Nephron progenitor cell (in vitro differentiated cells): ENCODE measurements at places on chromosomes 2 and 18.

DNA sequence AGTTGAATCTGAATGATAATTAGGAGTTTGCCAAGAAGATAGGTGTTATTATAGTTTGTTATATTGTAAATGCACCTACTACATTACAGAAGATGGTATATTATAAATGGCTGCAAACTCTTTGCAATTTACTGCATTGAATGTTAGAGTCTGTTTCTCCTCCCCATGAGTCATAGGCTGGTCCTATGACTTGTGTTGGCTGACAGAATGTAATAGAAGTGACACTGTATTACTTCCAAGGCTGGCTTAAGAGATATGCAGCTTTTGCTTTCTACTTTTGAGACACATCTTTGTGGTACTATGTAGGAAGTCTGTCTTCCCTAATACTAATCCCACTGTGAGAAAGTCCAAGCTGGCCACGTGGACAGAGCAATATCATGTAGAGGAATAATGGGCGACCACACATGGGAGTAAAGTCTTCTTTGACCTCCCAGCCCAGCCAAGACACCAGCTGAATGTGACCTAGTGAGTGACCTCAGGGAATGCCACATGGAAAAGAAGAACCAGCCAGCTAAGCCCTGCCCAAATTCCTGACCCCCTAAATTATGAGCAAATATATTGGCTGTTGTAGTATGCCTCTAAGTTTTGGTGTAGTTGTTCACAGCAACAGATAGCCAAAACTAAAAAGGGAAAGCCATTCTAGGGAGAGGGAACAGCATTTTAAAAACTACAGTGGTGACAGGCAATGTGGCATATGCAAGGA is 6.8 kb upstream of the DDX1 start:
- no peak for DNase-seq

DNA sequence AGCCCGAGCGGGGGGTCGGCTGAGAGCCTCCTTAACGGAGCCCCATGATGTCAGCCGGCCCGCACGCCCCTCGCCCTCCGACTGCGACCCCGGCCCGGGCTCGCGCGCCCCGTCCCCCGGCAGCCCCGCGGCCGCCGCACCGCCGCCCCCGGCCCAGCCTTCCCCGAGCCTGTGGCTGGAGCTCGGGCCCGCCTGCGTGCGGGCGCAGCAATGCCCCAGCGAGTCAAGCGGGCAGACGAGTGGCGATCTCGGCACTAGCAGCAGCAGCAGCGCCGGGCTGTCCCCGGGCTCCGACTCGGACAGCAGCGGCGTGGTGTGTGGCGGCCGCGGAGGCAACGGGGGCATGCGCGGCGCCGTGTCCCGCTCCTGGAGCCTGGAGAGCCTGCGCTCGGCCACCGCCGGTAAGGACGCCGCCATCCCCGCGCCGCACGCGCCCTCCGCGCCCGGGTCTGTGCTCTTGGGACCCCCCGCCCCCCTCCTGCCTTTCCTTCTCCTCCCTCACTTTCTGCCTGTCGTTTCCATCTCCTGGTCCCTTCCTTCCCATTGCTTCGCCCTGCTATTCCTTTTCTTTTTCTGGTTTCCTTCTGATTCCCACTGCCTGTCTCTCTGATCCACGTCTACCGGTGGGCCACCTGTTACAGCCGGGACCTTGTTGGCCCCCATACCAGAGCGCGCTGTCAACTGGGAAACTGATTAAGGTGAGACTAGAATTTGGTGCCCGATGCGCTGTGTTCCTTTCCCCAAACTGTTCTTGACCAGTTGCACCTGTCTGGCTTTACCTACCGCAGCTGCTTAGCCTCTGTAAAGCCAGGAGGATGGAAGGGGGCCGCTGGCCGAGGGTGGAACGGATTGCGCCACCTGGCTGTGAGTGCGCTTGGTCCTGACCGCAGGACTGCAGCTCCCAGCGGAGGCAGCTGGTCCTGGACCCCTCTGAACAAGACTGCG is 127.4 kb downstream of the ARHGEF4 start:
- DNase-seq: peak; percentile 61

DNA sequence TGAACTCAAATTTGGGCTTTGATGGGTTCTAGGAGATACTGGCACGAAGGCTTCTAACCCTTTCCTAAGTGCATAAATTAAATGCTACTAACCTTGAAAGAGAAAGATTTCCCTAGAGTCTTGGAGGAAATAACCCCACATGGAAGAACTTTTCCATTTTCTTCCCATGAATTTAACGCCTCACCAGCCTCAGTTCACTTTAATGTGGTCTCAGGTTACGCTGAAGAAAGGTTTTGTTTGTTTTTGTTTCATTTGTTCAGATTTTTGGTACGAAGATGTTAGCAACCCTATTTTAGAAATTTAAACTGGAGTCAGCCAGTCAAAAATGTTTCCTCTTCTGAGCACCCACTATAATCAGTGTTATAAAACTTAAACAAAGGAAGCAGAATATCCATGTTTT is 30.7 kb downstream of the METTL4 start:
- DNase-seq: peak; percentile 17

GRCh38 chr2:30758191-30758651 is 49.0 kb downstream of the CAPN13 start:
- no peak for DNase-seq

- DNase-seq: no peak
Observed at GRCh38 chr18:38453880-38454279, 888.3 kb upstream of the CELF4 start.

DNA sequence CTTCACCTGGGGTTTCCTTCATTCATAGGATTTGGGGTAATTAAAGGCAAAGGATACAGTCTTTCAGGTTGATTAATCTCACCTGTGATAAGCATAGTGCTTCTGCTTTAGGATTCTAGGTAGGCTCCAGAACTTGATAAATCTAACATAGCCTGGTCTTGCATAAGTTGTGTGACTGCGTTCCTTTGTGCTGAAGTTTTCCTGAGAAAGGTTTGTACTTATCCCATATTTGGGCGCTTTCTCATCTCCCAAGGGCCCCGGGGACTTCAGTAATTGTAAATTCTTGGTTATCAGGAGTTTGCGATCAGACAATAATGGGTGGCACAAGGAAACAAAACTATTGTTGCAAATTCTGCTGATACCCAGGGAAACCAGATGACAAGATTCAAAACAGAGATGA is 53.1 kb downstream of the MTCL1 start:
- DNase-seq: no peak

- DNase-seq: no peak
Observed at GRCh38 chr2:164014068-164014731, 278.4 kb upstream of the FIGN start.

- no peak for DNase-seq
Observed at GRCh38 chr2:129722306-129723019, 257.0 kb upstream of the RAB6C start.
